ENCODE measurements at places on chromosomes 7 and 10.

DNA sequence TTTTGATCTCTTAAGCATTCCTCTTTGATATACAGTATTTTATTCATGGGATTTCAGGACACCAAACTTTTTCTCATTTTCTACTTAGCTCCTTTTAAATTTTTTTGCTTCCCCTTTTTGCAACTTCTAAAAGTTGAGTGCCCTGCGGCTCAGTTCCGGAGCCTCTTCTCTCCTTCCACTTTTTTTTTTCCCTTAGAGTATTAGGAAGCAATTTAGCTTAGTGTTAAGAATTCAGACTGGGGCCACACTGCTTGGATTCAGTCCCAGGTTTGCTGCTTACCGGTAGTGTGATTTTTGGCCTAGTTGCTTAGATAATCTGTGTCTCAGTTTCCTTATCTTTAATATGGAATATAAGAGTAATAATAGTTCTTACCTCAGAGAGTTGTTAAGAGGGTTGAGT, 3.4 kb downstream of the STAM start:
- no peak for DNase-seq

DNA sequence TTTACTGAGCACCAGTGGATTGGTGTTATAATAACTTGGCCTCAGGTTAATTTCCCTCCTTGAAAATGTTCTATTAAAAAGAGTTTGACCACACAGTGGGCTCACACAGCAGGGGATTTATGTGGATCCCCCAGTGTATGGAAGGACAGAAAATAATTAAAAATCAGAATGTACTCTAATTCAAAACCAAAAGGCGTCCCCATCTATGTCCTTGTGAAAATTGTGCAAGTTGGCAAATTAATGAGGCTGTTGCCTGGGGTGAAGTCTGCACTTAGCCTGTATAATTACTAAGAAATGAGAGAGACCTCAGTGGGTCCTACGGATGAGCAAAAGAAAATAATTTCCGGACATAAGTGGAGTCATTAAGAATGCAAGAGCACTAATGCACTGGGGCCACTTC, 31.1 kb downstream of the PIK3CG start:
- no peak for DNase-seq

DNA sequence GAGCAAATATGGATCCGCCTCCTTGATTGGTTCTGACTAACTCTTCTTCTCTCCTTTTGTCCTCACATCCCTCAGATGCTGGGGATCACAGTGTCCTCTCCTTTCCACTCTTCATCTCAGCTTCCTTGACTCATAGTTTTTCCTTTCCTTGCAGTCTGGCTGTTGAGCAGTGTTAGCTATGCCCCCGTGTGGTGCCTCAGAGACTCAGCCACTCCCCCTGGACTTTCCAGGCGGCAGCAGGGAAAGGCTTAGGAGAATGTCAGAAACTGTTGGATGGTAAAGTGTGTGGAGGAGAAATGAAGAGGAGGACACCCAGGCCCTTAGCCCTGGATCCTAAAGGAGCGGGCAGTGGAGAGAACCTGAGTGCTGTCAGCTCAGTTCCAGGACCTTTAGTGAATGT, 267.5 kb downstream of the CELF2 start:
- no peak for DNase-seq

GRCh38 chr10:16195178-16195769, 241.5 kb upstream of the PTER start:
- no peak for DNase-seq

- peak; percentile 72 for DNase-seq
These were observed 106.7 kb downstream of the CUX1 start for GRCh38 chr7:101924171-101924570.

- no peak for DNase-seq
These were observed 32.8 kb upstream of the MEOX2 start for GRCh38 chr7:15719311-15719710.

DNA sequence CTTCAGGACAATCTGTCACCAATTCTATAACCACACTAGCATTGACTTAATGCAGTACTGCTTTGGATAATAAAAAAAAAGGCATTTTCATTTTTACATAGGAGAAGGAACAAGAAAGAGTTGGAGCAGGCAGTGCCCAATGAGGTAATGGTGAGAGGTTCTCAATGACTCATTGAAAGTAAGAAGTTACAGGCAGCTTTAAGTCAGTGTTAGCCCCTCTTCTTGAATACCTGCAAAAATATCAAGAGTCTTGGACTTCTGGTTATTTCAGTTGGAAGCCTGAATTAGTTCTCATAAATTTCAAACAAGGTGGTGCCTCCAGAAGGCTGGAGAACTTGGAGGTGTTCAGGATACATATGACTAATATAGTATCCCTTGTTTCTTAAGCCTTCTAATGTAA, 422.5 kb downstream of the HTR7 start:
- DNase-seq = no peak

- DNase-seq = no peak
These were observed 282.5 kb upstream of the KLF6 start for GRCh38 chr10:4067531-4067930.

- DNase-seq = no peak
These were observed 88.7 kb downstream of the UBE2H start for GRCh38 chr7:129864042-129864441.

DNA sequence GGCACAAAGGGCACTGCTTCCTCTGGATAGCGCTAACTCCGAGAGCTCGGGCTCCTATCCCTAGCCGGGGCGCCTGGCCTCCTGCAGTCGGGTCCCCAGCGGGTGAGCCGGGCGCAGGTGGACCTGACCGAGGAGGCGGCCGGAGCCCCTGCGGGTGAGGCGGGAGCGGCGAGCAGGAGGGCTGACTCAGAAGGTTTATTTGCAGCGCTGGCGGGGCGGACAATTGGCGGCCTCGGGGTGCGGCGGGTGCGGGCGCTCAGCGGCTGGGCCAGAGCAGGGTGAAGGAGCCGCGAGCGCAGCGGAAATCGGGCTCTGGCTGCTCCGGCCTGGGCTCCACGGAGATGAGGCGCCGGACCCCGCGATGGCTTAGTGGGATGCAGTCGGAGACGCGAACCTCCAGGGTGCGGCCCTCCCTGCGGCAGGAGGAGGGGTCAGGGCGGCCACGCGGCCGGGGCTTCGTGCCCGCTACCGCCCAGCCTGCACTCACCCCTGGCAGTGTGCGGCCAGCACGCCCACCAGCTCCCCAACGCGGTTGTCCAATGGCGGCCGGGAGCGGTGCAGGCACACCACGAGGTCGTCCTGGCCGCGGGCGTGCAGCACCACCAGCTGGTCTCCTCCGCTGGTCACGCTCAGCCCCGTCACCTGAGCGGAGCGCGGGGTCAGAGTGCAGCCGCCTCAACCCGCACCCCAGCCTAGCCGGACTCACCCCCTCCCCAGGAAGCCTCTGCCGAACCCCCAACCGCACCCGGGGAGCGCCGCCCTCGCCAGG, 16.1 kb downstream of the MYO1G start:
- no peak for DNase-seq

GRCh38 chr10:107126512-107127065, 37.9 kb downstream of the SORCS1 start:
- DNase-seq = no peak

GRCh38 chr7:22332461-22332870, 24.5 kb downstream of the RAPGEF5 start:
- DNase-seq = no peak

DNA sequence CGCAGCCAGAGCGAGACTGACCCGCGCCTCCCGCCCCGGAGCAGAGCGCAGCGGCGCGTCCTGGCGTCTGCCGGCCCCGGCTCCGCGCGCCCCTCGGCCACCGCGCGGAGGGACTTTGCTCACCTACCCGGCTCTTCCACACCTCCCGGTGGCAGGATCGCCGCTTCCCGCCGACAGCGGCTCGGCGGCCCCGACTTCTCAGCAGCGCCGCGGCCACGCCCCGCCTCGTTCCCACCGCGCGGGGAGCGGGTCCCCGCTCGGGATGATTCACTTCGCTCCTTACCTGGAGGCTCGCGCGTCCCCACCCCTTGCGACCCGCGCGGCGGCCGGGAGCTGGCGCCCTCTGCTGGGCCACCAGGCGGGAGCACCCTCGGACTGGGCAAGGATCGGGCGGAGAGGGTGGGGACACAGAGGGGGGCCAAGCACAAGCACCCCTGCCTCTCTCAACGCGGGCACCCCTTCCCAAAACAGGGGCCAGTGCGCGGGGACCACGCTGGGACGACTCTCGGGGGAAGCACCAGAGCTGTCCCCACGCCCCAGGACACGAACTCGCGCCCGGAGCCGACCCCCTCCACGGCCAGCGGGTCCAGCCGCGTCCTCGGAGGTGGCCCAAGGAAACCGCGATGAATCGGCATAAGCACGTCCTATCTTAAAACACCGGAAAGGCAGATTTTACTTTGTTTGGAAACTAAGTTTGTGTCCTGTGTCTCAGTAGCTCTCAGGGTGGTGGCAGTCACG, 101.0 kb upstream of the SVIL start:
- no peak for DNase-seq

GRCh38 chr10:73655990-73656298, at the start of gene SYNPO2L:
Gene SYNPO2L, minus strand, starts transcription at chr10:73656029. Its CDS starts 107 bp downstream, at chr10:73655922.
- DNase-seq = no peak

DNA sequence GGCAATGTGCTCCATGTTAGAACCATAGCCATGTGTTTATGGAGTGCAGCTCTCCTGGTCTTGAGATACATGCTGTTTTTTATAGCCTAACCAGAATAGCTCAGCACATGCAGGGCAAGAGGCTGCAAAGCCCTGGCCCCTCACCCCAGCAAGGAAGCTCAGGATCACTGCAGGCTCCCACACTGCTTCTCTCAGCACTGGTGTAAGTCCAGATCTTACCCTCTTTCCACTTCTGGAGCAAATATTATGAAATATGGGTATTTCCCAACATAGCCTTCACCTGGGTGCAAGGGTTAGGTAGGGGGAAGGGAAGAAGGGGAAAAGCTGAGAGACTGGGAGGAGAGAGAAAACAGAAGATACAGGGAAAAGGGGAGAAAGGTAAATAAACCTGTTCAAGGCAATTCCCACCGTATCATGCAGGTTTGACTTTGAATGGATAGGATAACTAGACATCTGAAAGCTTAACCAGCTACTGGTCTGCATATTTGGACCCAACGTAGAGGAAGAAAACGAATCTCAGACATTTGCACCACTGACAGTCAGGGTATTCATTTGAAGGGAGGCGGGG, 19.7 kb downstream of the SKIDA1 start:
- DNase-seq = no peak

DNA sequence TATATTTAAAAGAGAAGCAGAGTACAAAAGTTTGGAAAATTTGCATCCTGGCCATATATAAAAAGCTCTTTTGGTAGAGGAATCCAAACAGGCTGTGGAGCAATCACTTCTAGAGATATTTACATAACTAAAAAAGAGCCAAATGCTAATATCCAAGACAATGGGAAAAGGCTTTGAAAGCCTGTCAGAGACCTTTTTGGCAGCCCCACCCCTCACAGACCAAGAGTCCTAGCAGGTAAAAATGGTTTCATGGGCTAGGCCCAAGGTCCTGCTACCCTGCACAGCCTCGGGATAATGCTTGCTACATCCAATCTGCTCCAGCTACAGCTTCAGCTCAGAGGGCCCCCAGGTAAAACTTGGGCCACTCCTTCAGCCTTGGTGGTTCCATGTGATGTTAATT, 430.2 kb upstream of the KCND2 start:
- DNase-seq = no peak

DNA sequence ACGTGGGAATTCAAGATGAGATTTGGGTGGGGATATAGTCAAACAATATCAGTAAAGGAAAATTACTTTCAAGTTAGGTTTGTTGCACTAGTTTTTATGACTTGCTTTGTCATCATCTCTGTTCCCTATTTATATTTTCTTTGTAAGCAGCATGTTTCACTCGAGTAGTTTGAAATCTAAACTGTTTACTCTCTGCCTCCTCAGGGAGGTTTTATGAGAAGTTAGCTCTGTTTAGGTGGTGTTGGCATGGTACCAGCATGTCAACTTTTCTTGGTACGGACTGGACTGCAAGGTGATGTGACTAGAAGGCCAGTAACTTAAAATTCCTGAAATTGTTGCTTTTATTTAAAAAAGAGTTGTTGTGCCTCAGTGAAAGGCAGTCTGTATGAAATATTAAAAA, 59.2 kb upstream of the MTPN start:
- no peak for DNase-seq

- DNase-seq = no peak
These were observed 809.7 kb downstream of the IPMK start for GRCh38 chr10:57457972-57458512.

- peak; percentile 51 for DNase-seq
These were observed 93.3 kb downstream of the CUL2 start for GRCh38 chr10:34996843-34997242.

DNA sequence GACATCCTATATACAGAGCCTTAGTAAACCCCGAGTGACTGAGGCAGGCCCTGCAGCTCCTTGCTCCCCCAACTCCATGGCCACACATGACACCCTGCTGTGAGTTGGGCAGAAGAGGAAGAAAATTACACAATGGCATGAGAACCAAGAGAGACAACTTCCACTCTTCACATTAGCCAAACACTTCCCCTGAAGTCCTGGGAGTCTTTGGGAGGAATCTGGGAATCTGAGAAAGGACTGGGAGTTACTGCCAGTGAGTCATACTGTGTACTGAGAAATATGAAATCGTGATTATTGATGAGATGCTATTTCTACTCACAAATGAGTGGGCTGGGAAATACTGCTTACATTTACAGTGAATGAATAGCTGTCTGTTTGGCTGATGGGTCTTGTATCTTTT, 116.6 kb downstream of the SPAG6 start:
- no peak for DNase-seq

GRCh38 chr7:120833546-120833945, 24.4 kb downstream of the TSPAN12 start:
- DNase-seq = no peak

DNA sequence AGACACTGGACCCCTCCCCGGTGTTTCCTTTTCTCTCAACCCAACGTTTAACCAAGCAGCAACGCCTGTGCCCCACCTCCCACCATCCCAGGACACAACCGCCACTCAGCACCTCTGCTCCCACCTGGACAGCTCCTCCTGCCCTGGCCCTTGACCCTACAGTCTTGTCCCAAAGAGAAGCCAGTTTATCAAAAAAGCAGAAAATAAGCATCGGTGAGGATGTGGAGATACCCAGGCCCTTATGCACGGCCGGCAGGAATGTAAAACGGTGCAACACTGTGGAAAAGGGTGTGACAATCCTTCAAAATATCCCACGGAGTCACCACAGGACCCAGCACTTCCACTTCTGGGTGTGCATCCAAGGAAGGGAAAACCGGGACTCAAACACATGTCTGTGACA, 176.2 kb upstream of the RNF32 start:
- DNase-seq = no peak

- DNase-seq = peak; percentile 89
These were observed 158.8 kb downstream of the SKAP2 start for GRCh38 chr7:26705567-26705966.

Data from GM04504 (cell line).